T-helper 2 cell (primary cell): ENCODE measurements at places on chromosomes 12 and 14.

- no peak for DNase-seq
Measured at GRCh38 chr12:88867510-88867909, 287.2 kb upstream of the KITLG start.

GRCh38 chr12:116429826-116430360, 129.3 kb upstream of the MAP1LC3B2 start:
- no peak for DNase-seq

GRCh38 chr12:91877456-91878235, 268.0 kb downstream of the BTG1 start:
- DNase-seq = peak; percentile 21

DNA sequence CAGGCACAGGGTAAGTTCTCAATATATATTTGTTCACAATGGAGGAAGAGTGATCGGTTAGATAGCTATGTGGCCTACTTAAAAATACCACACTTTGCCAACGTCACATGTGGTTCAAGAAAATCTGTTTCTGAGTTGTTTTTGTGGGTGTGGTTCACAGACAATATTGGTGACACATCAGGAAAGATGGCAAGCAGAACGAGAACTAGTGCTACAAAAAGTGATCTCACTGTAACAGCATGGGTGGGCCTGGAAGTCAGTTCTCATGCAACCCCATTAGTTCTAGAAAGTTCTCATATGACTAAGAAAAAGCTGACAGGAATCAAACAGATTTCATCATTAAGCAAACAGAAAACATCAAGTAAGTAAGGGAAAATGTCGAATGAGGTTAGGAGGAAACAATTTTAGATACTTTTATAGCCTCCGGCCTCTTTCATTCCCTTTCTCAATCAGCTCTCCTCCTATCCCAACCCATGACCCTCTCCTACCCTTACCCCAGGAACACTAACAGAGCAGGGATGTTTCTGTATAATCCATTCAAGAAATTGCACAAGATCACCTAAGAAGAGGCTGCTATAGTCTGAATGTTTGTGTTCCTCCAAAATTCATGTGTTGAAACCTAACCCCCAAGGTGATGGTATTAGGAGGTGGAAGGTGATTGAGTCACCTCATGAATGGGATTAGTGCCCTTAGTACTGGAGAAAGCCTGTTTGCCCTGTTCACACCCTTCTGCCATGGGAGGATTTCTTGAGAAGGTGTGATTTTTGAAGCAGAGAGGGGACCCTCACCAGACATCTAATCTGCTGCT, 15.5 kb upstream of the NTN4 start:
- DNase-seq = peak; percentile 73

DNA sequence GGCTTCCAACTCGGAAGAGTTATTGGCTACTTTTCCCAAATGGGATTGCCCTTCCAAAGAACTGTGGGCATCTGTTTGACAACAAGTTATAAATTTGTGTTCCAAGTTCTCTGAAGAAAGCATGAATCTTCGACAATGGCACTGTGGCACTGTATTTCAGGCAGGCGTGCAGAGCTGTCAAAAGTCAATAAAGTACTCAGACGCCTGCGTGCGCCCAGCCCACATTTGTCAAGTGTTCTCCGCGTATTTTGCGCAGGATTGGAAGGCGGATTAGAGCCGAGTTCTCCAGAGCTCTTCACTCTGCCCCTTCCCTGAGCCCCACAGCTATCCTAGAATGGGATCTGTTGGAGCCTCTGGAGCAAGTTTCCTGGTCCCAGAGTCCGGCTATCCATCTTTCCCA, 103.2 kb downstream of the SLC25A47 start:
- no peak for DNase-seq

- DNase-seq = no peak
Measured at GRCh38 chr14:49954171-49954631, 61.3 kb downstream of the ARF6 start.

GRCh38 chr14:71221119-71221518, 313.9 kb downstream of the PCNX1 start:
- DNase-seq = no peak

- no peak for DNase-seq
Measured at GRCh38 chr12:103399986-103400385, 95.8 kb downstream of the C12orf42 start.

GRCh38 chr12:46371718-46372543, 642 bp downstream of the SLC38A2 start:
- DNase-seq = peak; percentile 43

DNA sequence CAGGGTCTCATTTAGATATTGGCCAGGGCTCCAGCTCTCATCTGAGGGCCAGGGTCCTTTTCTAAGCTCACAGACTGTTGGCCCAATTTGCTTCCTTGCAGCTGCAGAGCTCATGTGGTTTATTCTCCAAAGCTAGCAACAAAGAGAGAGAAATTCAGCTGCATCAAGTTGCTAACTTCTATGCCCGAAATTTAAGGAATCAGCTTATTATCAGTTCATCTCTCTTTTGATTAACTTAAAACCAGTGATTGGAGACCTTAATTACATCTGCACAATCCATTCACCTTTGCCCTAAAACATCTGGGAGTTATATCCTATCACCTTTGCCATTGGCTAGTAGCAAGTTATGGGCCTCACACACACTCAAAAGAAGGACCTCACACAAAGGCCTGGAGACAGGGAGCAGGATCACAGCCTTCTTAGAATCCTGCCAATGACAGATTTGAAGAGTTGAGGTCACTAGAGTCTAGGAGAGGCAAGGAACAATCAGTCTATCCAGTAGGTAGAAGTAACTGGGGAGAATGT, 258.8 kb upstream of the GARIN6 start:
- no peak for DNase-seq
